Left cardiac atrium (tissue), 4 donors: ENCODE measurements at places on chromosomes 12 and 14. TPM values are rescaled to one million over a fixed set of nuclear protein-coding genes. Genes with fewer than 3 reads are reported as not detected.

- DNase-seq = no peak
These were observed 35.8 kb downstream of the TRIP11 start for GRCh38 chr14:92004062-92004461.

GSC gene
- total RNA-seq = 0.71 TPM

CCDC175 gene
- not detected for total RNA-seq

BBS10 gene
- total RNA-seq = 9.4 TPM
